ENCODE measurements at places on chromosomes 4 and X.

DNA sequence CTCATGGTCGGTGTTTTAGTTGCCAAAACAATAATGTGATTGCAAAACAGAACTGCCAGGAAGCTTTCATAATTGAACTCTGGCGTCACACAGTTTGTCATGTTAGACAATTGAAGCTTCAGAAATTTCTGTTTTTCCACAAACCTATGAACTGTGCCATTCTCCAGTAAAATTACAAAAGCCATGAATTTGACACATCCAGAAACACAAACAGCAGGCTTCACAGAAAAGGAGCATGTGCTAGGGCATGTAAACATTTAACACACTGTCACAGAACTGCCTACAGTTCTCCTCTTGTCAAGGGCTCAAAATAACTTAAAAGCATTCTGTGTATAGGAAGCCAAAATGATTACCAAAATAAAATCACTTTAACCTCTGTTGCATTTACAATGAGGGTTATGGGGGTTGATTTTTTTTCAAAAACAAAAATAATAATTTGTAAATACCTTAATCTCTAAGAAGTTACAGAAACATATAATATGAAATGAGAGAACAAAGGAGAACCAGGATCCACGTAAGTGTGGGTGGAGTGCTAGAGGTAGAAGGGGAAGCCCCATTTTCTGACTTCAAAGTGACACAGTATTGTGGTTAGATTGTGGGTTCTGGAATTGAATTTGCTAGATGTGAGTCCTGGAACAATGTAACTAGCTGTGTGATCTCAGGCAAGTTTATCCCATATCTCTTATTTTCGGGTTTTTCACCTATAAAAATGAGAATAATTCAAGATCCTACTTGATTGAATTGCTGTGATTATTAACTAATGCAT lies 295.0 kb downstream of the CENPC start:
- DNase-seq: no peak

- DNase-seq: no peak
Measured at GRCh38 chr4:85860066-85860740, 385.3 kb downstream of the ARHGAP24 start.

- DNase-seq: no peak
Measured at GRCh38 chrX:108313669-108314068, 124.6 kb downstream of the COL4A6 start.

- DNase-seq: no peak
Measured at GRCh38 chrX:16212024-16212423, 44.7 kb downstream of the MAGEB17 start.

GRCh38 chr4:24477919-24478318 lies 106.4 kb downstream of the DHX15 start:
- no peak for DNase-seq

- no peak for DNase-seq
Measured at GRCh38 chr4:140635606-140636005, 66.8 kb upstream of the UCP1 start.

GRCh38 chr4:171919314-171919713 lies 106.1 kb downstream of the GALNTL6 start:
- DNase-seq: no peak

DNA sequence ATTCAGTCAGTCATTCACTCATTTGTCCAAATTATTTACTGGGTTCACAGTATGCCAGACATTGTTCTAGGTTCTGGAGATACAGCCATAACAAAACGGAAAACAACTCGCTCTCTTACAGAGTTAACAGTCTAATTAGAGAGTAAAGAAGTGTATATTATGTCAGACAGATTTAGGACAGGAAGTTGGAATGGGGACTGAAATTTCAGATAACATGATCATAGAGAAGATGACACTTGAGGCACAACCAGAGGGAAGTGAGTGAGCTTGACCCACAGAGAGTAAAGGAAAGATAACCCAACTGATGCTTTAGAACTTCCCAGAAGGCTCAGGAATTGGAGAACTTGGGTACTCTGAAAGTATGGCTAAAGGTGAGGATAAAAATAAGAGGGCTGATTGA lies 139.4 kb downstream of the ZAR1 start:
- DNase-seq: no peak

DNA sequence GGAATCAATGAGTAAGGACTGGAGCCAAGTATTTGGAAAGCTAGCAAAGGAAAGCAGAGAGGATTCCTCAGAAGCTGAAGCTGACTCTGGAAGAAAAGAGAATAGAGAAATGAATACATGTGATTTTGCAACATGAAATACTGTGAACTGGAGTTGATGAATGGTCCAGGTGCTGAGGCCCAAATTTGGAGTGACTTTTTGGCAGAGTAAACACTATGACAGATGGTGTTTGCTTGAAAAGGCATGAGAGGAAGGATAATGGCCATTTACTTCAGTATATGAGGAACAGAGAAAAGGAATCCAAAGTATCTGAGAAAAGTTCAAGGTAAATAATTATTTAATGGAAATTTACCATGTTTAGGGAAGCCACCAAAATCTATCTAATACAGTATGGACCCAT lies 236.7 kb downstream of the SLITRK2 start:
- no peak for DNase-seq

GRCh38 chr4:11397146-11397545 lies 31.5 kb downstream of the HS3ST1 start:
- peak; percentile 39 for DNase-seq

- DNase-seq: no peak
Measured at GRCh38 chr4:120010646-120011045, 56.0 kb downstream of the MAD2L1 start.

DNA sequence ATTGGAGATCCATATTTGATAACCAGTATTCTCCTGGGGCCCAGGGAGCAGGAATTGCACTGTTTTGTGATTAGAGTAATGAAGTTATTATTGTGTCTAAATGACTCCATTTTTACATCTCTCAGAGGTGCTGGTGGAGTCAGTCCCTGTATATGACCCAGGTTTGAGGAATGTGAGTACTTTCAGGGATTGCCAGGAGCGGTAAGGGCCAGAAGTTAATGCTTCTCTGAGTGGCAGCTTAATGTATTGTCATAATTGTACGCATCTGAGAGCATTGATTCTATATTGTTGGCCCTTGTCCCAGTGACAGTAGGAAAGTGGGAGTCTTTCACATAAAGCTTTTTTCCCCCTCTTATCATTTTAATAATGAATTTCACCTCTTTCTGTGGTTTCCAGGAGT lies 146.2 kb downstream of the GATB start:
- no peak for DNase-seq

DNA sequence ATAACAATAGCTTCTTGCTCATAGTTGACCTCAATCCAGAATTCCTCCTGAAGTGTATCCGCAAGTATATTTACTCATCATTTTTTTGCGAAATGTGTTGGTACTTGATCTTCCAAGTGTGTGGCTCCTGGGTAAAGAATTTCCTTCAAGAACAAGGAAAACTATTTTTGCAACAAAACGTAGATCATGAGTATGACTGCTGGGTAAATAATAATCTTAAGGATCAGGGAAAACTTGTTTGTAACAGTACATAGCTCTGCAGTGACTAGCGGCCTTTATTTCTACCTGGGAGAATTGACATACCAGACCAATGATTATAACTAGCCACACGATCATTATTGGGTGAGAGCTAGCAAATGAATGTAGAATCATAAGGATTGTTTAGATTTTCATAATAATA lies 1311.7 kb downstream of the ARAP2 start:
- DNase-seq: no peak

GRCh38 chr4:158209825-158210807 lies at the start of gene TMEM144:
Gene TMEM144 (plus strand): TSS chr4:158210486. CDS start chr4:158212668, 2,182 bp downstream.
- peak; percentile 58 for DNase-seq

- no peak for DNase-seq
Measured at GRCh38 chr4:77699731-77700210, 94.2 kb downstream of the CXCL13 start.

- DNase-seq: no peak
Measured at GRCh38 chr4:157220371-157220881, at the start of gene GRIA2. Gene GRIA2 (plus strand): TSS chr4:157220728. CDS start chr4:157221043, 315 bp downstream.
